ENCODE measurements at places on chromosomes 16 and 17.

- no peak for DNase-seq
These were observed 24.7 kb upstream of the TOB1 start for GRCh38 chr17:50890675-50891516.

DNA sequence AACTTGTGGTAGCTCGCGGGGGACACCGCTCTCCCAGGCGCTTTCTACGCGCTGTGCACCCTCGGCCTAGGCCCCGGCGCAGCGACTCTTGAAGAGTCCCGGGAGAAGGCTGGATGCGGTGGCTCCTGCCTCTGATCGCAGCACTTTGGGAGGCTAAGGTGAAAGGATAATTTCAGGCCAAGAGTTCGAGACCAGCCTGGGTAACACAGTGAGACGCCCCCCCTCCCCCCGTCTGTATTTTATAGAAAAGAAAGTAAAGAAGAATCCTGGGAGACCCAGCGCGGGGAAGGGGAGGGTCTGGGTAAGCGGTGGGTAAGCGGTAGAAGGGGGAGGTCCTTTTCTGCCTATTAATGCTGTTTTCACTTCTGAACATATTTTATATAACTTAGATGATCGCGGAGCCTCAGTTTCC is 486 bp upstream of the PLLP start:
- DNase-seq = no peak

- no peak for DNase-seq
These were observed 43.2 kb downstream of the AXIN2 start for GRCh38 chr17:65518256-65518655.

DNA sequence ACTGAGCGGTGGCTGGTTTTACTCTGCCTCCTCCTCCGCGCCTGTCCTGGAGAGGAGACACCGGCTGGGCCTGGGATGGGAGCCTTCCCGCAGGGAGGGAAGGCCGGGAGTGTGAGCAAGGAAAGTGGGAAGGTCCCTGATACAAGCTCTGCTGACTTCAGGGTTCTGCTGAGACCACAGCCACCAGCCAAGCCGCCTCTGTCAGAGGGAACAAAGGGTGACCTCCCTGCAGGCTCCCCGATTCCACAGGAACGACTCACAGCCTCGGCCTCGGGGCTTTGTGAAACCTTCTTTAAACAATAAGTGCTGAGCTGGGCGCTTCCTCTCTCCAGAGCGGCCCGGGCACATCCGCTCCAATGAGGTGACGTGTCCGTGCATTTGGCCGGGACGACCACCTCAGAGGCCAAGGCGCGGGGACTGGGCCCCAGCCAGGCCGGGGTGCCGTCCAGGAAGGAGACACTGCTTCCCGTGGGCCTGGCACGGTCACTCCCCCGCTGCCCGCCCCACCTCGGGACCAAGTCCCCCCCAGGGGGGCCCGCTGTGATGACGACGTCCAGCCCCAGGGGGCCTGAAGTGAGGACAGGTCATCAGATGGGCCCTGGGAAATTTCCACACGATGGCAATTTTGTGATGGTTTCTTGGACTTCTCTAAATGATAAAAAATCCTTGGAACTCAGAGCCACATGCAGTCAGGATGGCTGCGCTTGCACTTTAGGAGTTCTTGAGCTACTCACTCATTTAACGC is 11.8 kb upstream of the CIBAR2 start:
- no peak for DNase-seq

DNA sequence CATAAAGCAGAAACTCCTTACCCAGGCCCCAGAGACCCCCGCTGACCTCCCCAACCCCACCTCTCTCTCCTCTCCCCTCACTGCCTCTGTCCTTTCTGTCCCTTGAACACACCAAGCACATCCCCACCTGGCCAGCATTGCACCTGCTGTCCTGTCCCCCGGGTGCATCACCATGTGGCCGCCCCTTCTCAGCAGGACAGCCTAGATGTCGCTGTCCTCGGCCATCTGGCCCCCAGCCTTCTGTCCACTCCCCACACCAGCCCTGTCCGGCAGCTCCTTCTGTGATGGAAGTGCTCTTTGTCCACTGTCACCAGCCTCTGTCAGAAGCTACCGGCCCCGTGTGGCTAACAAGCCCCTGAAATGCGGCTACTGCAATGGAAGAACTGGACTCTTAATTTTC is 12.3 kb upstream of the MPRIP start:
- no peak for DNase-seq

GRCh38 chr17:74960570-74961342 is 11.8 kb downstream of the HID1 start:
- peak; percentile 64 for DNase-seq

- no peak for DNase-seq
These were observed at the start of gene CPNE7 for GRCh38 chr16:89575247-89576152. Gene CPNE7 (plus strand): TSS chr16:89575758. CDS start chr16:89575898, 140 bp downstream.

- no peak for DNase-seq
These were observed 2.6 kb downstream of the OVCA2 start for GRCh38 chr17:2044263-2044894.

- no peak for DNase-seq
These were observed 7.5 kb upstream of the CDH5 start for GRCh38 chr16:66359012-66359411.

DNA sequence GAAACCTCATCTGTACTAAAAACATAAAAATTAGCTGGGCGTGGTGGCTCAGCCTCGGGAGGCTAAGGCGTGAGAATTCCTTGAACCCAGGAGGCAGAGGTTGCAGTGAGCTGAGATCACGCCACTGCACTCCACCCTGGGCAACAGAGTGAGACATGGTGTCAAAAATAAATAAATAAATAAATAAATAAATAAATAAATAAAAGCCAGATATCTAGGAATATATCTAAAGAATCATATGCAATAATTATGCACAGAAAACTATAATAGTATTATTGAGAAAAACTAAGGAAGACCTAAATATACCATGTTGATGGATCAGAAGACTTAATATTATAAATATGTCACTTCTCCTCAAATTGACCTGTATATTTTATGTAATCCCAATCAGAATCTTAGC is 37.0 kb downstream of the TMC7 start:
- DNase-seq = no peak

- no peak for DNase-seq
These were observed 27.8 kb downstream of the CCL4 start for GRCh38 chr17:36131421-36131820.

DNA sequence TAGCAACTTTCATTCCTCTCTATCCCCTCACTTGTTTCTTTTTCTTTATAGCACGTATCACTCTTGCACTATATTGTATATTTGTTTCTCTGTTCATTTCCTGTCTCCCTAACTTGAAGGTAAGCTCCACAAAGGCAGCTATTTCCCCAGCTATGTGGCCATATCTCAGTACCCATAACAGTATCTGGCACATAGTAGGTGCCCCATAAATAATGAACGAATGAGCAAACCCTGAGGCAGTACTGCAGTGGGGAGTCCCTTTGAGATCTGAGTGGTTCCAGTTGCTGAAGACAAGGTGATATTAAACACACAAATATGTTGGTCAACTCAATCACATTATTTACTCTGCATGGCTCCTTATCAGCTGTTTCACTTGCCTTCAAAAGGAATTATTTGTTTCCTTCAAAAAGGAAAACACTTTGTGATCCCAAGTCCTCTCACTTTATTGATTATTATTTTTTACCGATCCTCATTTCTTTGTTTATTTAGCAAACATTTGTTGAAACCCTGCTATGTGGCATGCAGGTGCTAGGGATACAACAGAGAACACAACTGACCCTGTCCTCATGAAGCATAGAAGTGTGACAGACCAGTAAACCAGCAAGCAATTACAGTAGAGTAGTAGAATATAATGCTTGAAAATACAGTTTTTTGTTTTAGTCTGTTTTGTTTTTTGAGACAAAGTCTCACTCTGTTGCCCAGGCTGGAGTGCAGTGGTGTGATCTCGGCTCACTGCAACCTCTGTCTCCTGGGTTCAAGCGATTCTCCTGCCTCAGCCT is 5.7 kb upstream of the ADAP2 start:
- no peak for DNase-seq

DNA sequence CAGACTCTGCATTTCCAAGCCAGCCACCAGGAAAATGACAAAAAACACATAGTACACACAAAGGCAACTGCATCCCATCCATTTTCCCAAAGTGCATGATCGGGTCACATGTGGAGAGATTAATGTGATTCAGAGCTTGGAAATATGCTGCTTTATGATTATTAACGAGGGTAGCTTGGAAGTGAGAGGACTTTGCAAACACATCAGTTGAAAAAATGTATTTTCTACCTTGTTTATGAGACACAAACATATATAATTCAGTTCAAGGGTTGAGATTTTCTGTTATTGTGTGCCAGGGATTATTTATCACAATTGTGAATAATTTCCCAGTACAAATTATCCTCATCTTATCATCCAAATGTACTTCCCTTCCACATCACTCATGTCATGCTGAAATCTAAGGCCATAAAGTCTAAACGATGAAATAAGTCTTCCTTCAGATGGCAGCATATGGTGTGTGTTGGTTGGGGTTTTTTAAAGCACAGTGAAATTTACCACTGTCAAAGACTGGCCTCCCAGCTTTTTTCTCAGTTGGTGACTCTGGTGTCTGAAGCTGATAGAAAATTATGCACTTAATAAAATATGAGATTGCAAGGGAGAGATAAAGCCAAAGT is 104.7 kb upstream of the ADAMTS18 start:
- DNase-seq = no peak

- DNase-seq = no peak
These were observed 61.4 kb downstream of the COG7 start for GRCh38 chr16:23391381-23392222.

- no peak for DNase-seq
These were observed 34.3 kb downstream of the SLC47A1 start for GRCh38 chr17:19568016-19568350.

Measured in CD4-positive, alpha-beta memory T cell (primary cell).